ENCODE measurements at places on chromosomes 6 and 20.

GRCh38 chr6:135346747-135347146 lies 150.8 kb downstream of the AHI1 start:
- DNase-seq = no peak

DNA sequence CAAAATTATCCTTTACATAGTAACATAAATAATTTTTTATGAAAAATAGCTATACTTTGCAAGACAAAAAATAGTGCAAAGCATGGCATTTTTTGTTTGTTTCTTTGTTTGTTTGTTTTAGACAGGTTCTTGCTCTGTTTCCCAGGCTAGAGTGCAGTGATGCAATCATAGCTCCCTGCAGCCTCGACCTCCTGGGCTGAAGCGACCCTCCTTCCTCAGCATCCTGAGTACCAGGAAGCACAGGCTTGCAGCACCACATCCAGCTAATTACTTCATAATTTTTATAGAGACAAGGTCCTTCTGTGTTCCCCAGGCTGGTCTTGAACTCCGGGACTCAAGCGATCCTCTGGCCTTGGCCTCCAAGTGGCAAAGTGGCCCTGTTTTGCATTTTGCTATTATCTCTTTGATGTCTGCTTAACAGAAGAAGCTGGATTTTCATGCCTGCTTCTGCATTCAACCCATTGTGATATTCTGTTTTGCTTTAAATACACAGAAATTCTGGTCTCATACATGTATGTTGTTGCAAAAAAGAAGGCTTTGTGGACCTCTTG lies 49.4 kb upstream of the ZMYND8 start:
- DNase-seq = no peak

- no peak for DNase-seq
These were observed 2.6 kb downstream of the SRSF6 start for GRCh38 chr20:43460172-43460829.

DNA sequence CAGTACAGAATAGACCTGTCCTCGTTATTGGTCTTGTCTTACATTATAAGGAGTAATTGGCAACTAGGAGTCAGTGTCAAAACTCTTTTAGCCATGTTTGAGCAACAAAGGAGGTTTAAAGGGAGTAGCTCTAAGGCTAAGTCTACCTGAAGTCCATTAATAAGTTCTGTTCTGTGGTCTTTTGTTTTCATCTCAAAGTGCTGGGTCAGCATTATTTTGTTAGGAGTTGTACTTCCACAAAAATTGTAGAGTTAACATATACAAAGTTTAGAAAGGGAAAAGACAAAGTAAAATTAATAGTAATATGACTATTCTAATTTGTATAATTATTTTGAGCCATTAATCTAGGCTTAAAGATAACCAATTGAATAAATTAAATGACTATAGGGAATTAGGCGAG lies 12.7 kb upstream of the SENP6 start:
- DNase-seq = no peak

- DNase-seq = no peak
These were observed 1193.4 kb upstream of the EYS start for GRCh38 chr6:66900133-66901083.

- no peak for DNase-seq
These were observed 104.5 kb upstream of the CARMIL1 start for GRCh38 chr6:25174678-25175077.

DNA sequence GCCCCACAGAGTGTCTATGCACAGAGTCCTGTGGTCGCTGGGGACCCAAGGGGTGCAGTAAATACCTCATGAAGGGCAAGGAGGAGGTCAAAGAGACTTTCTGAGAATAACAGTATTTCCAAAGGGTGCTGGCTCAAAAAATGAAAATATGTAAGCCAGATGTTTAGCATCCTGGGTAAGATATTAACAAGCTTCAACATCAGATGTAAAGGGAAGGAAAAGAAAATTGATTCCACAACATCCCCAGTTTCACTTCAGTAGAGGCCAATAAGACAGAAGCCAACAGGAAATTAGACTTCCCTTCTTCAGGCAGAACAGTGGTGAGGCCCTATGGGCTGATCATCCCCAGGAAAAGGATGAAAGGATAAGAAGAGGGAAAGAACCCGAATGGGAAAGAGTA lies 434.7 kb downstream of the PRKN start:
- no peak for DNase-seq

GRCh38 chr6:144896289-144896688 lies 611.2 kb downstream of the UTRN start:
- no peak for DNase-seq

DNA sequence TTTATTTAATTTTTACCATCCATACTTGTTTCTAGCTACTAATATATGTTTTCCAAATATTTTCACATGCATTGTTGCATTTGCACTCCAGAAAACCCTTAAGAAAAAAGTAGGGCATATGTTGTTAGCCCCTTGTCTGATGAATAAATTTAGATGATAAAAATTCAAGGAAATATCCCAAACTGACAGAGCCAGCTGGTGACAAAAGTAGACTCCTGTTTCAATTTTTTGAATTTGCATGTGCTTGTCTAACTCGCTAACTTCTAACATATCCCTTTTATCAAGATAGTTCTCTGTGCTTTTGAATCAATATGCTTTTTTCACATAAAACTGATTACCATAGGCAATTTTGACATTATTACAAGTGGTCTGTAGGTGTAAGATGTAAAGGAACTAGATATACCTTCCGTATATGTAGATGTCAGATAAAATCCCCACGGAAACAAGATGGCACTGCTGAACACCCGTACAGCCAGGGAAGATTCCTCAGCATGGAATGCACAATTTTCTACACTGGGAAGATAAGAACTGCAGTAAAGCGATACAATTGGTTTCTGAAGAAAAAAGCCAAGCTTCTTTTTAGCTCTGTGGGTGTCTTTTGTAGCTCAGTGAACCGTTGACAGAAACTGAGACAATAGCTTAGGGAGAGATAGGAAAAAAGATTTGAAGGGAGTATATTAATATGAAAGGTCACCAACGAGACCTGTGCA lies 437.6 kb upstream of the RNF217 start:
- no peak for DNase-seq

- DNase-seq = no peak
These were observed 47.4 kb downstream of the TPD52L1 start for GRCh38 chr6:125200941-125201340.

DNA sequence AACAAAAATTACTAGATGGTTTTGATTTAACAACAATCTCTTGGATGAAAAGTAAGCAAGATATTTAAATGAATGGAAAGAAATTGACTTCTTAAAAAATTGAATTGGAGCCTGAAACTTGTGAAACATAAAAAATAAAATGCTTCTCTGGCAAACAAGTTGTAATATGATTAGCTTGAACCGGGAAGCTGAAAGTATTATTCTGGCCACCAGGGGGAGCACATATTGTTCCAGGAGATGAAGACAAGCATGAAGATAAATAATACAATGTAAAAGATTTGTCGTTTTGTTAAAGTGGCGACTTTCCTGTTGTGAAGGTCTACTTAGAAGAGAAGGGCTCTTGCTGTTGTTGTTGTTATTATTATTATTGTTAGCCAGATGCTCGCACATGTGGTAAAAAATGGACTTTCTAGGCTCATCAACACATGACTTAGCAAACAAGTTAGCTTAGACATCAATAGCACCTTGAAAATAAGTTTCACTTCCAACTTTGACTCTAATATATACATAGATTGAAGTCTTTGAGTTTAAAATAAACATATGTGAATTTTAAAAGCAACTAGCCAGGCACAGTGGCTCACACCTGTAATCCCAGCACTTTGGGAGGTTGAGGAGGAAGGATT lies 14.2 kb downstream of the PAX1 start:
- DNase-seq = peak; percentile 2

DNA sequence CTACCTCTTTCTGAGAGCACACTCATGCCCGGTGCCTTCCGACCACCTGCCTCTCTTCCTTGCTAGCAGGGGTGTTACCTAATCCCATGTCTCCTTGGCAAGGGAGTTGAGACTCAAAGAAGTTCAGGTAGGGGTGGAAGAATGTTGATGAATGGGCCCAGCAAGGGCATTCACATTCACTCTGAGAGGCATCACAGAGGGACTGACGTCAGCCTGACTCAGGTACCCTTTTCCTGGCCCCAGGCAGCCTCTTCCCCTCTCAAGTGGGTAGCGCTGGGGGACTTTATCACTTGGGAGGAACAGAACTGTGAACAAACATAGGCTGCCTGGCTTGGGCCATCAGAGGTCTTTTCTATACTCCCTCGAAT lies 35.3 kb downstream of the HM13 start:
- DNase-seq = no peak

DNA sequence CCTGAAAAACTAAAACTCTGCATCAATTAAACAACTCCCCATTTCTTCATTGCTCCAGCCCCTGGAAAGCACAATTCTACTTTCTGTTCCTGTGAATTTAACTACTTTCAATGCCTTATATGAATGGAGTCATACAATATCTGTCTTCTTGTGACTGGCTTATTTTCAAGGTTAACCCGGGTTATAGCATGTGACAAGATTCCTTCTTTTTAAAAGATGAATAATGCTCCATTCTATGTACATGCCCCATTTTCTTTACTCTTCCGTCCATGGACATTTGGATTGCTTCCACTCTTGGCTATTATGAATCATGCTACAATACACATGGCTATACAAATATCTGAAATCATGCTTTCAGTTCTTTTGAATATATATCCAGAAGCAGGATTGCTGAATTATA lies 334.9 kb upstream of the ID4 start:
- no peak for DNase-seq

- DNase-seq = peak; percentile 25
These were observed 74.0 kb upstream of the MYL9 start for GRCh38 chr20:36467076-36467999.

DNA sequence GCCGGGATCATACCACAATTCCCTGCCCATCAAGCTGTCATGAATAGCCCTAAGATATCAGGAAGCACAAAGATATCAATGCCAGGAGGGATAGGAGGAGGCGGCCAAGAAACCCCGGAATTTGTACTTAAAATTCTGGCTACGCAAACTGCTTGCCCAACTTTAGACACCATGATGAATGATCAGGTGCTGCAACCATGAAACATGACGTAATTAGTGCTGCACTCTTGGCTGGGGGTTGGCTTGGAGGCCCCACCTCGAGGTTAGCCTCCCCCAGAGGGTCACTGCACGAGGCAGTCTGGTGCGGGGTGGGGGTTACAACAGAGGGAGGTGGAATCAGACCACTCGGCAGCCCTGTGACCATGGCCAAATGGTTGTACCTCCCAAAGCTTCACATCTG lies 8.9 kb downstream of the SIRPA start:
- no peak for DNase-seq

DNA sequence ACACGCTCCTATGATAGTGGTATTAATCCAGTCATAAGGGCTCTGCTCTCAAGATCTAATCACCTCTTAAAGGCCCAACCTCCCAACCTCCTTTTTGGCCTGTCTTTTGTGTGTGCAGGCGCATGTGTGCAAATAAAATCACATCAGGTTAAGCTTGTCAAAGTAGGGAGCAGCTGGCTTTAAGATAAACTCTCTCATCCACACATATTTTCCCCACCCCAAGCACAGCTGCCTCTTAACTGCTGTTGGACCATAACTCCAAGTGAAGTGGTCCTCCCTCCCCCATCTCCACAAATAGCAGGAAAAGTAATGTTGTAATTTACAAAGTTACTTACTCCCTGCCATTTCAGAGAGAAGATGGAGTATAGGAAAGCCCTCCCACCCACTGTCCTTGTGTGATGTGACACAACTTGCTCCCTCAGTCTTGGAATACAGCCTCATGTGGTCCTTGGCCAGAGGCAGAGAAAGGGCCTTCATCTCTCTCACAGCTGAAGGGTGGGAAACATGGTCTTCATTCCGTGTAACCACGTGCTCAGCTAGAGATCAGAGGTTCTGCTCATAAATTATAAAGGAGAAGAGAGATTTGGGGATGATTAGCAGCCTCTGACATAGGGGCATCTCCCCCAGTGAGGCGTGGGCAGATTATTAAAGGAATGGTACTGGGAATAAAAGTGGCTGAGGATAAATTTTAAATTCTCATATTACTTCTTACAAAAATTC lies 74.8 kb upstream of the TPD52L1 start:
- DNase-seq = no peak

DNA sequence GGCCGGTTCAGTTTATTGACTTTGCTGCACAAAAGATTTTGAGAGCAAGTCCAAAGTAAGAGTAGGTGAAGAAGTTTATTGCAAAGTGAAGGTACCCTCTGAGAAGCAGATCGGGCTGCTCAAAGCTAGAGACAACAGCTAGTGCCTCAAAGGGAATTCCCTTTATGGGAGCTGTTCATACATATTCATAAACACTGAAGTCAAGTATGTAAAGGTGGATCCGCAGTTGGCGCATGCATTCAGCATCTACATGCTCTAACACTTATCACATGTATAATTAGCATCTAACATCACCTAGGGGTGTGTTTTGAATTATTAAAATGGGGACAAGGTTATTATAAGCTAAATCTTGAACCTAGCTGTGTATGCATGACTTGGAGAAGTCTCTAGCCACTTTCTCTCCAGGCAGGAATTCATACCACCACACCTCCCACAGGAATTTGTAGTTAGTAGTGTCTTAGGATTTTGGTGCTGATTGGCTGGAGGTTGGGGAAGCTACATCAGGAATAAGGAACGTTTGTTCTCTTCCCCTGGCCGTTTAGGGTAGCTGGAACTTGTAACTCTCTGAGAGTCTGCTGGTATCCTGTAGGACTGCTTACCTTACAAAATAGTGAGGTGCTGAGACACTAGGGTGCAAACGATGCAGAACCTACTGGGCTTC lies 1633.9 kb downstream of the GRIK2 start:
- no peak for DNase-seq

DNA sequence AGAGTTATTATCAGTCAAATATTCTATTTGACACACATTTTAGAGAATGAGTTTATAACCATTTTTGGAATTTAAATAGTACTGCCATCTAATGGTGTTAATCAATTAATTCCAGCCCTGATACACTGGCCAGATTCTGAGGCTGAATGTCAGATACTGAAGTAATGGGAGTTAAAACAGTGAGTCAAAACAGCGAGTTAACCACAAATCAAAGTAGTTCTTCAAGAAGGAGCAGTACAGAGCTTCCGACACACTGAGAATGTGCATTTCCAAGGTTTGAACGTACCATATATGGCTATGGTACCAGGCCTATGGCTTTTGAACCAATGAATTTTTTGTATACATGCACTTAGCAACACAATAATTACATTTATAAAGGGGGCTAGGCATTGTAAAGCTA lies 11.3 kb upstream of the CEP43 start:
- DNase-seq = no peak

GRCh38 chr6:77363702-77364101 lies 99.6 kb downstream of the HTR1B start:
- no peak for DNase-seq

DNA sequence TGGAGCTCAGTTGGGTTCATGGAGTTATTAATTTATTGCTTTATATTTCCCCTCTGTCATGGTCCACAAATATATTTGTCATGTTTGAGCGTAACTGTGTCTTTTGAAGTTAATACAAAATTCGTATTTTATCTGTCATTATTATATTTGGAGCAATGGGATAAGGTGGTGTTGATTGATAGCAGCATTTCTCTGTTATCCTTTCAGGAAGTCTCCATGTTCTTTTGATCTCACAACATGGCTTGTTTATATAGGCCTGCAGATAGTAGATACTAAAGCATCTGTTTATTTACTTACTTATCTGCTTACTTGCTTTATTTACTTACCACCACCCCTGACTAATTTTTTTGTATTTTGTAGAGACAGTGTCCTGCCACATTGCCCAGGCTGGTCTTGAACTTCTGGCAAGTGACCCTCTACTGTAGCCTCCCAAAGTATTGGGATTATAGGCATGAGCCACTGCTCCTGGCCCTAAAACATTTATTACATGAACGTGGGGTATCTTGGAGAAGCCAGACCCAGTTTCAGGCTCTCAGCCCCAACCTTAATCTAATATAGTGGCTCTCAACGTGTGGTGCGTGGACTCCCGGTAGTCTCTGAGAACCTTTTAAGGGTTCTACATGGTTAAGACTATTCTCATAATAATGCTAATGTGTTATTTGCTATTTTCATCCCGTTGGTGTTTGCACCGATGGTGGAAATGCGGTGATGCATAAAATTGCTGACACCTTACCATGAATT lies 104.2 kb downstream of the NCOA3 start:
- no peak for DNase-seq
